Inflammatory macrophage treated with lipopolysaccharide for 1 hour (primary cell): ENCODE measurements at places on chromosomes 7 and 10.

- DNase-seq, result no peak
These were observed 43.8 kb upstream of the INPP5A start for GRCh38 chr10:132493756-132494290.

- no peak for DNase-seq
These were observed 29.7 kb downstream of the OGDH start for GRCh38 chr7:44636041-44636584.

- no peak for DNase-seq
These were observed 67.4 kb upstream of the MPP7 start for GRCh38 chr10:28370107-28370835.

GRCh38 chr10:22649390-22649841, 65.0 kb downstream of the PIP4K2A start:
- DNase-seq, result no peak

DNA sequence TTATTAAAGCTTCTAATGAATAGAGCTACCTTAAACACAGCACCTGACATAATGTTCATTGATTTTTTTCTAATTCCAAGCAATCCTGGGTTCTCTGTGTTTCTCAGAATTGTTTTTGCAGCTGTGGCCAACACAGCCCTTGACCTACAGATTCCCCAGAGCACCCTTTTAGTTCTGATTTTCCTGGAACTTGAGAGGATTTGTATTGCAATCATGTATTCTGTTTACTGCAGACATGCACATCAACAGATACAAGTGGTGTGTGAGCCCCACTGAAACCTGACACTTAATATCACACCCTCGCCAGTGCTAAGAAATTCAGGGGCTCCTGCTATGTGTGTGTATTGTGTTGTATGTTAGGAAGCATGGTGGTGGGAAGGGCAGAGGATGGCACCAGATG, 344.2 kb upstream of the POM121L12 start:
- DNase-seq, result no peak

DNA sequence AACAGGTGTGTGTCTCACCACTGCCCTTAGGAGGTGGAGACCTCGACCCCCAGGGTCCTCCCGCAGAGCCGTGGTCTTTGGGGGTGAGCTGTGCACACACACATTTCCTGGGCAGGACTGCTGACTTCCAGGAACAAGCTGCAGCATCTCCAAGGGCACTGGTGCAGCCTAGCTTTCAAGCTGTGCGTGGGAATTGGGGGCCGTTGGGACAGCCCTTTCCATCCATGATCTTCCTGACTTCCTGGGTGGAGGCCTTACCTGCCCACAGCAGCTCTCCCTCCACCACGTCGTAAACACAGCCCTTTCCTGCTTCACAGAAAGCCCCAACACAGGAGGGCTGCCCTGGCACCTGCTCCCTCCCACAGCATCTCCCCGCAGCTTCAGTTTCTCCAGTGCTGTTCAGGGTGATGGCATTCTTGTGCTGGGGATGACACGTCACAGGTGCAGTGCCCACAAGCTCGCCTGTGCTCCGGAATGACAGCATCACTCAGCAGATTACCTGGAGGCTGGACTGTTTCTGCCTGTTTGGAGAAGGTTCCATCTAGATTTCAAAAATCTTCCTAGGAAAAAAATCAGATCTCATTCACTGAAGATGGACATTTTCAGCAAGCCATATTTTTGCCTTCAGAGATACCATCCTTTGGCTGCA, 208.0 kb upstream of the PPP2R2D start:
- DNase-seq, result no peak

- DNase-seq, result no peak
These were observed 130.3 kb upstream of the MINDY3 start for GRCh38 chr10:15990535-15991129.

DNA sequence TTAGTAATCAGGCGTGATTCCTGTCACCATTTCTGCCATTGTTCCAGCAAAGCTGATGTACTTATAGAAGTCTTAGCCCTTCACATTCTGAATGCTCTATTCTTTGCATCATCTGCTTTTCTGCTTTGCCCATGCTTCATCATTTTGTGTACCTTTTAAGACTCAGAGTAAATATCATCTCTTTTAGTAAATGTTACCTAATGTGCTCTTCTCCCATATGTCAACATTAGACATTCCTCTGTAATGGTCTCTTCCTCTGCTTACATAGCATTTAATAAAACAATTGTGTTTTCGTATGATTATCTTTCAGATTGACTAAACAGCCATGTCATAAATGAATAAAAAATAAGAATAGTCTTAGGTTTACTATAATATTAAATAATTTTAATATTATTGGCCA, 719.6 kb upstream of the GRM3 start:
- no peak for DNase-seq

DNA sequence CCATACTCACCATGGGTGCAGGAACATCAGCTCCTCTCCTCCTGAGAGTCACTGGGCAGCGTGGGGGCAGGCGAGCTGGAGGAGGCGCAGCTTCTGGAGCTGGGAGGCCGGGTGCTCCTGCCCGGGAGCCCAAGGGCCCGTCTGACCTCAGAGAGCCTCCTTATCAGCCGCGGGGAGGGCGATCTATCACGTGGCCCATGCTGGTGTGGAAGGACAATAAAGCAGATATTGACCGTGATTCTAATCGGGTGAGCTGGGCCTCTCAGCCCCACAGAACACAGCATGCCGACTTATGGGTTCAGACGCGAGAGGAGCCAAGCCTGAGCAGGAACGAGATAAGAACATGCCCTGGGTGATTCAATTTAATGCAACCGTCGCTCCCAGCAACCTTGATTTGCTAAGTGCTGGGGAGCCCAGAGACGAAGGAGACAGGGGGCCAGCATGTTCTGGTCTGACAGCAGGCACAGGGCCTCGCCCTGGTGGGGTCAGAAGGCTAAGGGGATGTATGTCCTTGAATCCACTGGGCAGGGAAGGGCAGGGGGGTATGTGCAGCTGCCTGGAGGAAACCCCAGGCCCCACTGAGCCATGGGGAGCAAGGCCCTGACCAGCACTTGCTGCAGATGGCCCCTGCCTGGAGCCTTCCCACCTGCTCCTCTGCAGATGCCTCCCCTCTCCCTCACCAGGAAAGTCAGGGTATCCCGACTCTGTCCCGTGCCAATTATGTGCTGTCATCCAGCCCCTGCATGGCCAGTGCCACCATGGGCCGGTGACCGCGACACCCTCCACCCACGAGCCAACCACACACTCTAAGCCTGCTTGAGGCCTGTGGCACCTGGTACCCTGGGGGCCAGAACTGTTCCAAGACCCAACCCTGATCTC, 95.3 kb upstream of the RET start:
- DNase-seq, result no peak

GRCh38 chr7:31850601-31851000, 163.6 kb downstream of the PPP1R17 start:
- no peak for DNase-seq

DNA sequence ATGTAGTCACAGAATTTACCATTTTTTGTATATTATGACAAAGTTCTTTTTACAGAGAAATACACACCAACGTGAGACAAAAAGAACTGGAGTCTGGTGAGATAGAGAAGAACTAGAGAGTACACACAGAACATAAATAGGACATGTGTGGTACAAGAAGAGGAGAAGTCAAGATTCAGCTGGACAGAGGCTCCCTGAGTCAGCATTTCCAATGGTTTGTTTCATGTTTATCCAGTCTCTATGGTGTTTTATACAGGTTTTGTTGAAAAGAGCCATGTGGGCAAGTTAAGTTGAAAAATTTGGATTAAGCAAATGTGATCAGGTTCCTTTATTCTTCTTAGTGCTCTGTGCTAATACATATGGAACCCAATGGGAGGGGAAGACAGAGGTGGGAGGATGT, 105.5 kb upstream of the AKR1E2 start:
- no peak for DNase-seq

- DNase-seq, result no peak
These were observed 11.2 kb downstream of the C10orf120 start for GRCh38 chr10:122688293-122688989.

- no peak for DNase-seq
These were observed 42.3 kb upstream of the MDFIC start for GRCh38 chr7:114879554-114879953.

DNA sequence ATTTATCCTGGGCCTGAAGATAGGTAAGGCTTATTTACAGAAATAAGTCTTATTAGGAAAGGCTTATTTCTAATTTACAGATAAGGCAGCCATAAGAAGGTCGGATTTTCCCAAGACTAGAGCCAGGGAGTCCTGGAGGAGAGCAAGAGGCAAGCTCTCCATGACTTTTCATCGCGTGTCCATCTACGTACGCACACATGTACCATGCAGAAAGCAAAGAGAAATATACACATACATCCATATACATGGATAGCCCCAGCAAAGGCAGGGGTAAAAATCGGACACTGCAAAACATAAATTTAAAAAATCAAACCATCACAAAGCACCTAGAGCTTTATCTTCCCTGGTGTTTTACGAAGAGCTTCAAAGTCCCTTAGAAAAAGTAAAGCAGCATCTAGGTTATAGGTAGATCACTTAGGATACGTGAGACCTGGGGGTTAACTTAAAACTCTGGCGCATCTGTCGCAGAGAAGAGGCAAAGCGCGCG, 25.8 kb upstream of the ZRANB1 start:
- no peak for DNase-seq

GRCh38 chr7:3309140-3309539, 8.1 kb downstream of the SDK1 start:
- no peak for DNase-seq

DNA sequence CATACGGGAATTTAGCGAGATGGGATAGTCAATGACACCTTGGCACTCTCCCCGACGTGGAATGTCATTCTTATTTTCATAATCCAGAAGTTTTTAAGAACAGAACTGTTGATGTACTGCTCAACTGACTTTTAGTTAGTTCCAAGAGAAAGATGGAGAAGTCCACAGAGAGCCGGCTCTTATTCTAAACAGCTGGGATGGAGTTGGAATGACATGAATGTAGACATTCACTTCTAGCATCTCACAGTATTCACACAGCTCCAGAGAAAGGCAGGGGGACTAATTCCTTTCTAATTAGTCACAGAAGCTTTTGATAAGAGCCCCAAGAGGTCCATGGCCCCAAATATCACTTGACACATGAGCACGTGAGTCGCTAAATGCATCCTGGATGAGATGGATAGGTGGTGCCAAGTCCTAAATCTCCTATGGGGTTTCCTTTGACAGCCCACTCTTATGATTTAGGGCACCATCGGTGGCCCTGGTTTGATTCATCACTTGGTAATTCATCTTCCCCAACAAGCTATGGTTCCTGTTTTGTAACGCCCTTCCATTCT, 420.3 kb upstream of the AUTS2 start:
- DNase-seq, result no peak

- DNase-seq, result no peak
These were observed 545.7 kb downstream of the LRMDA start for GRCh38 chr10:75977139-75977538.

DNA sequence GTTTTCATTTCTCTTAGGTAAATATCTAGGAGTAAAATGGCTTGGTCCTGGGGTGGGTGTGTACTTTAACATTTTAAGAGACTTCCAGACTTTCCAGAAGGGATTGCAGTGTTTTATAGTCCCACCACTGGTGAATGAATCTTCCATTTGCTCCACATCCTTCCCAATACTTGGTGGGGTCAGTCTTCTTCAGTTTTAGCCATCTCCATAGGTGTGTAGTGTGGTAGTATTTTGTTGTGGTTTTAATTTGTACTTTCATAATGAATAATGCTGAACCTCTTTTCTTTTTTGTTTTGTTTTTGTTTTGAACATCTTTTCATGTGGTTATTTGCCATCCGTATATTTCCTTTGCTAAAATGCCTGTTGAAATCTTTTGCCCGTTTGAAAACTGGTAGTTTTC, 86.4 kb downstream of the ANKRD61 start:
- no peak for DNase-seq

DNA sequence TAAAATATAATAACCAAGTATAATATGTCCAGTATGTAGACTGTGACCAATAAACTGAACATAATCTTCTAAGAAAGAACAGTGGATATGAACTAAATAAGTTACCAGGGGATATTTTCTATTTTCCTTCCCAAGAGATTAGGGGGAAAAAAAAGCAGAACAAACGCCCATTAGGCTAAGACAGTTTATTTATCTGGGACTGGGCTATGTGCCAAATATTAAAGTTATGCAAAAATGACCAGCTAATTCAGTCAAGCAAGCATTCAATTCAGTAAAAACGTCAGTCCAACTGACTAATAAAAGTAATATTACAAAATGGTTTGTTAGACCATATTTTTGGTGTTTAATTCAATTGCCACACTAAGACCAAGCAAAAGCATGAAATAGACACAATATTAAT, 122.2 kb downstream of the TSPAN12 start:
- no peak for DNase-seq

DNA sequence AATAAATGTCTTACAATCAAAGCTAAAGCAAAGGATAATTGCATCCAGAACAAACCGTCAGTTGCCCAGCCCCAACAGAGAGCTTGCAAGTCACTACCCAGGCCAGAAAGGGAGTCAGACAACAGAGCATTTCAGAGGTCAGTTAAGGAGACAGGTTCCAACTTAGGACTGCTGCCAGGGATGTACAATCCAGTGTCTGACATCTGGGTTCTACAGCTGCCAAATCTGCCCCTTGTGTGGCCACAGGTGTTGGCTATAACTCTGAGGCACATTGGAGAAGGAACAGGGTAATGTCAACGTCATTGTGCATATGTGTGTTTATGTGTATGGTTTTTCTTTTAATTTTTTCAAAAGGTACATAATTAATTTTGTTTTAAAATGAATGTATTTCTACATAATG, 85.2 kb upstream of the GLCCI1 start:
- no peak for DNase-seq

- DNase-seq, result no peak
These were observed 14.3 kb upstream of the PRKAG2 start for GRCh38 chr7:151891182-151891581.

DNA sequence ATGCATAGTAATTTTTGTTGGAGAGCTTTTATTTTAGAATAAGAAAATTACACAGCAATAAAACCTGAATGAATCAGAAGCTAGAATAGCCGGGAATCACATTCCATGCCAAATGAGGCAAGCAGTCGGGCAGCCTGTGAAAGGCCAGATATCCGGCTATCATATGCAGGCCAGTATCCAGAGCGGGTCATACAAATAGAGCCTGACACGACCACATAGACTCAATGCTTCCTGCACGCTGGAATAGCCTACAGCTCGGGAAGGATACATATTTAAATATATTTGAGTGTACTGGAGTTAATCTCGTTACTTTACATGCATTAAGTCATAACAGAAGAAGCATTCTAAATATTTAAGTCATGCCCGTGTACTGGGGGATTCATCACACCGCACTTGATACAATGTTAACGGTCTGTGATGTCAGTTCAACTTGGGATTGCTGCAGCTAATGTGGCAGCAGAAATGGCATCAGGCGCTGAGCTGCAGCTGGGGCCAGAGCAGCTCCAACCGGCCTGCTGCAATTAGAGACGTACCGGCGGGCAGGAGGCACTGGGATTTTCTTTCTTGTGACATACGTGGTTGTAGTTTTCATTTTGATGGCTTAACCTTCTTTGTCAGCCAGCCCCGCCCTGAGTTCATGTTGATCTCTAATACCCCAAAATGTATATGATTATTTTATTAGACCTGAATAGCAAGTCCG, 112.0 kb downstream of the EBF3 start:
- no peak for DNase-seq

DNA sequence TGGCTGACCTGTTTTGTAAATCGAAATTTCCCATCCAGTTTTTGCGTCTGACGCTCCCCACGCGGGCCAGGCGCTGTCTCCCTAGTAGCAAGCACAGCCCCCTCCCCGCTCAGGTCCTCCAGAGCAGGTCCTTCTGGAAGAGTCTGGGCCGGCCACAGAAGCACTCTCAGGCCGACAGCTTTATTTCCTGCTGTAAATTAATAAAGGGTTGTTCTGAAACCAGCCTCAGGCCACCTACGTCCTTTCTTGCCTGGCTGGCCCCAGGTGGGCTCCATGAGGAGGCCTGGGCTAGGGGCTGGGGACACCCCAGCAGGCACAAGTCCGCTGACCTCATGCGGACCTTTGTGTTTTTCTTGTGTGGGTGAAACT, 35.2 kb downstream of the CAMK2B start:
- DNase-seq, result no peak
